ENCODE measurements at places on chromosomes 1 and 21.

DNA sequence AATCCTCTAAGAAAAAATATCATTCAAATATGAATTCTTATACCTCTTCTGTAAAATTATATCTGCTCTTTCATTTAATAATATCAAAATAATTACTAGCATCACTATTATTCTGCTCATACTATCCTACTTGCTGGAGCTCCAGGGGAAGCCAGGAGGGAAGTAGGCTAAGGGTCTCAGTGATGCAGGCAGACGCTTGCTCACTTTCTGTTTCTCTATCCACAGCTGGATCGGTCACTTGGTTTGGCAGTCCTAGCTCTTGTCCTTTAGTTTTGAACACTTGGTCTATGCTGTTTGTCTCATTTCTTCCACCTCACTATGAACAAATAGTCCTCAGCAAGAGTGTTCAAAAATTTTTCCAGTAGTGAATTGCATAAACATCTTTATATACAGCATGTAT, 11.3 kb downstream of the CCDC190 start:
- H3K36me3 ChIP-seq, result no peaks in the 10 kb centered on the region
- DNase-seq, result no peak
- peaks cover 10% of the 10 kb centered on the region for H3K27me3 ChIP-seq
- H3K4me1 ChIP-seq, result no peaks in the 10 kb centered on the region
- H3K4me3 ChIP-seq, result no peak overlapping the region
- no peak overlapping the region for H3K27ac ChIP-seq

DNA sequence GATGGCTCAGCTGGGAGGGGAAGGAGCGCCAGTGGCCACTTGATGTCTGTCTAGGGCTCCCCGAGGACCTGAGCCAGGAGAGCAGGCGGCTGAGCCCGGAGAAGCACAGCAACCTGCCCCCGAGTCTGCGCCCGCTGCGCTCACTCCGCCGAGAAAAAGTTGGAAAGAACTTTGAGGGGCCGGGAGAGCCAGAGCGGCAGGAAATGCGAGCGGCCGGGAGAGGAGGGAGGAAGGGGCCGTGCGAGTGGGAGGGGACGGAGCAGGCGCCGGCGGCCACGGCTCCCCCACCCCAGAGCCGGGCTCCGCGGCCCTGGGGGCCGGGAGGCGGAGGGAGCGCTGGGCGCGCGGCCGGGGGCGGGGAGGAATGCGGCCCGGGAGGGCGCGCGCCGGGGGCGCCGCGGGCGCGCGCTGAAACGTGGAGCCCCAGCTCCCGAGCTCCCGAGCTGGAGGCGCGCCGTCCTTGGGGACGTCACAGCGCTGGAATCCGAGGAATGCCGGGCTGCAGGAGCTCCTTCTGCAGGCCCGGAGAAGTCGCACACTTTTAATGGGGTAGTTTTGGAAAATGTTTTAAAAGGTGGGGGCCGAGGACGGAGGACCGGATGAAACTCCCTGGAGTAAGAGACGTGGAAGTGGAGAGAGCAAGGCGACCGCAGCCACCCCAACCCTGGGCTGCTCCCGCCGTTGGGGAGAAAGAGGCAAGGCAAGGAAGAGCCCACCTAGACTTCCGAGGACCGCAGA, at the start of gene PTPN14:
TSS of gene PTPN14 (minus strand) at position 167 of the 738 bp plus-strand sequence. CDS start 86,799 bp downstream, outside the sequence.
- H3K36me3 ChIP-seq, result peaks cover 17% of the 10 kb centered on the region
- H3K27me3 ChIP-seq, result peaks cover 4% of the 10 kb centered on the region
- peak within 1 kb of the TSS; percentile 87 for H3K27ac ChIP-seq
- peak within 1 kb of the TSS; percentile 93 for H3K4me3 ChIP-seq
- DNase-seq, result peak; percentile 26

DNA sequence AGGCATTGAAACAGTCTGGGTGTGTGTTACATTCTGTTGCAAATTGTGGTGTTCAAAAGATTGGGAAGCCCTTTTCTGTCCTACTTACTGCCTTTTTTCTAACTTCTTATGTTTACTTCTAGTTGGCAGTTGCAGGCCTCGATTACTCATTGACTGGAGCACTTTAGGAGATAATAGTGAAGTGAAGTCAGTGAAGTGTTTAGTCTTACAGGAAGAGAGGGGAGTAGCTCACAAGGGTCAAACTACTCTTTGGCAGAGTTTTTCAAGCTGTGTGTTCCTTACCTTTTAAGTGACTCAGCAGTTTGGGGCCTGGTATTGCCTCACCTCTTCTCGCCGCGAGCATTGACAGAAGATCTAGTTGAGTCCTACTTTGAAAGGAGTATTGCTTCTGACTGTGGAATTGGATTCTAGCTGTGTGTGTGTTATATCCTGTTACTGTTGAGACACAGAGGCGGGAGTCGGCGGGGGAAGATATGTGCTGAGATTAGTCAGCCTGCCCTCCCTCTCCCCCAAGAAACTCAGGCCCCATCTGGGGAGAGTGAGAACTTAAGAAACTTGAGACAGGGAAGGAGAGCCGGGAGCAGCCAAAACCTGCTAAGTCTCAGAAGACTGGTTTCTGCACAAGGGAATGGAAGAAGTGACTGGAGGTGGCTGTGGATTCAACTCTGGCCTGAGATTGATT, 19.3 kb downstream of the AHCYL1 start:
- H3K4me3 ChIP-seq, result peak overlapping the region; percentile 38
- H3K27me3 ChIP-seq, result no peaks in the 10 kb centered on the region
- peaks cover 27% of the 10 kb centered on the region for H3K4me1 ChIP-seq
- H3K27ac ChIP-seq, result peak overlapping the region; percentile 60
- H3K36me3 ChIP-seq, result peaks cover 17% of the 10 kb centered on the region
- no peak for DNase-seq

GRCh38 chr21:33734291-33734690, 92.0 kb downstream of the ITSN1 start:
- H3K27ac ChIP-seq, result no peak overlapping the region
- H3K27me3 ChIP-seq, result no peaks in the 10 kb centered on the region
- no peaks in the 10 kb centered on the region for H3K4me1 ChIP-seq
- H3K4me3 ChIP-seq, result no peak overlapping the region
- no peaks in the 10 kb centered on the region for H3K36me3 ChIP-seq
- DNase-seq, result no peak

- no peaks in the 10 kb centered on the region for H3K27me3 ChIP-seq
- no peak overlapping the region for H3K4me3 ChIP-seq
- H3K36me3 ChIP-seq, result no peaks in the 10 kb centered on the region
- no peak for DNase-seq
- peaks cover 45% of the 10 kb centered on the region for H3K4me1 ChIP-seq
- peak overlapping the region; percentile 2 for H3K27ac ChIP-seq
Observed at GRCh38 chr1:212671342-212672031, 28.2 kb downstream of the BATF3 start.

DNA sequence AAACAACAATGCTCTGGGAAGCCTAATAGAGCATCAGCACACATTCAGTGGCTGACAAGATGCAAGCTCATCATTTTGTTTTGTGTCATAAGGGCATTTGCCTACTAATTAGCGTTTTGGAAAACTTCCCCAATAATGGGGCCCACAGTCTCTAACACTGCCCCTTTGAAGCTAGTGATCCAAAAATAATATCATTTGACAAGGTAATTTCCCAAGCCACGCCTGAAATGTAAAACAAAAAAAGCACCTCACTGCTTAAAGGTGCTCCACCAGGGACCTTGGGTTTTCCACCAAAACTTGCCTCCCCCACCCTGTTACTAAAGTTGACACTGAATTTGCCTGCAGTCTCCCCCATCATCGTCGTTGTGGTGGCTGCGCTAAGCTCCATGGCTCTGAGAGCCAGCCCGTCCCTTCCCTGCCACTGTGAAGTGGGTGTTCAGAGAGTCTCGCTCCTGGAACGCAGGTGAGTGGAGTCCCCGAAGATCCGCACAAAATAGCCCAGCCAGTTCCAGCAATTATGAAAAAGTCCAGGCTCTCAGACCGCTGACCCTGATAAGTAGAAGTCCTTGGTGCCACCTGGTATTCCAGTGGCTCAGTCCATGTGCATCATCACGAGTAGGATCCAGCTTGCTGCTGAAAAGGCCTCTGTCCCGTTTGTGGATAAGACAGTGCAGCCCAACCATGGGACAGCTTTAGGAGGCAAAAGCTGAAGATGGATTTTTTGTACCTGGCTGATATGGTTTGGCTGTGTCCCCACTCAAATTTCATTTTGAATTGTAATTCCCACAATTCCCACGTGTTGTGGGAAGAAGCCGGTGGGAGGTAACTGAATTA, 52.2 kb downstream of the RAB3GAP2 start:
- no peak for DNase-seq
- no peak overlapping the region for H3K27ac ChIP-seq
- peaks cover 10% of the 10 kb centered on the region for H3K36me3 ChIP-seq
- no peaks in the 10 kb centered on the region for H3K27me3 ChIP-seq
- no peak overlapping the region for H3K4me3 ChIP-seq

GRCh38 chr1:83990734-83991133, 8.2 kb downstream of the TTLL7 start:
- no peak overlapping the region for H3K27ac ChIP-seq
- H3K36me3 ChIP-seq, result no peaks in the 10 kb centered on the region
- peaks cover 24% of the 10 kb centered on the region for H3K27me3 ChIP-seq
- H3K4me1 ChIP-seq, result no peaks in the 10 kb centered on the region

- H3K27ac ChIP-seq, result no peak overlapping the region
- peaks cover 31% of the 10 kb centered on the region for H3K4me1 ChIP-seq
- peak overlapping the region; percentile 94 for H3K4me3 ChIP-seq
- no peak for DNase-seq
- H3K27me3 ChIP-seq, result peaks cover 19% of the 10 kb centered on the region
Observed at GRCh38 chr1:210330279-210330866, 1.7 kb downstream of the HHAT start.

DNA sequence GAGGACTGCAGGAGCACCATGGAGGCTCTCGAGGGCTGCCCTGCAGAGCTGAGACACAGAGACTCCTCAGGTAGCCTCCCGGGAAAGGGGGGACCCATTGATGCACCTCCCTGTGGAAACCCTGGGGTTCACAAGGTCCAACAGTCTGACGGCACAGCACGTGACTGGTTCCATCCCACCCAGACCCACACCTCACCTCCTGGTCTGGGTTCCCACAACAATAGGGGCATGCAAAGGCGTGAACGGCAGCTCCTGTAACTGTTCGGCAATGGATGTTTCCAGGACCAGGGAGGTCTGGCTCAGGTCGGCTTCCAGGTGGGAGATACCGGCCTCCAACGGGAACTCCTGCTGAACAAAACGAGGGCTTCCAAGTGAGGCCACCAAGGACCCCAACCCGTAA, 86.8 kb downstream of the NPHP4 start:
- peaks cover 1% of the 10 kb centered on the region for H3K4me1 ChIP-seq
- H3K4me3 ChIP-seq, result no peak overlapping the region
- no peaks in the 10 kb centered on the region for H3K36me3 ChIP-seq
- H3K27ac ChIP-seq, result no peak overlapping the region
- no peak for DNase-seq
- H3K27me3 ChIP-seq, result no peaks in the 10 kb centered on the region

DNA sequence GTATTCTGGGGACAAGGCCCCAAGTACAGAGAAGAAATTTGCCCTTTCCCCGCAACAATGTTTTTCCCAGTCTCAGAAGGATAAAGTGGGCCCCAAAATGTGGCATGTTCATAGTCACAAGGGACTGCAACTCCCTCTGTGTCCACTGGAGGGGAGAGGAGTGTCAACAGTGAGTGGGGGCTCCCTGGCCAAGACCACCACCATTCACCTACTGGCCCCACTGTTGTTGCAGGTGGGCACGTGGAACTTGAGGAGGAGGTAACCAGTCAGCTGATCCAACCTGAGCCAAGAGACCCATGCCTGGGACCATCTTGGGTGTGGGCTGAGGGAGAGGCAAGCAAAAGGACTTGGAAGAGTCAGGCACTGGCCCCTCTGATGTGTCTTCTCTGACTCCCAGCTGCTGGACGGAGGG, 777 bp downstream of the NUDT17 start:
- H3K4me3 ChIP-seq, result no peak overlapping the region
- no peaks in the 10 kb centered on the region for H3K27me3 ChIP-seq
- DNase-seq, result no peak
- H3K36me3 ChIP-seq, result peaks cover 31% of the 10 kb centered on the region
- peak overlapping the region; percentile 19 for H3K27ac ChIP-seq
- peaks cover 5% of the 10 kb centered on the region for H3K4me1 ChIP-seq

GRCh38 chr1:190068304-190068703, 409.4 kb downstream of the BRINP3 start:
- no peaks in the 10 kb centered on the region for H3K36me3 ChIP-seq
- no peaks in the 10 kb centered on the region for H3K4me1 ChIP-seq
- no peak overlapping the region for H3K4me3 ChIP-seq
- DNase-seq, result no peak
- H3K27me3 ChIP-seq, result no peaks in the 10 kb centered on the region

DNA sequence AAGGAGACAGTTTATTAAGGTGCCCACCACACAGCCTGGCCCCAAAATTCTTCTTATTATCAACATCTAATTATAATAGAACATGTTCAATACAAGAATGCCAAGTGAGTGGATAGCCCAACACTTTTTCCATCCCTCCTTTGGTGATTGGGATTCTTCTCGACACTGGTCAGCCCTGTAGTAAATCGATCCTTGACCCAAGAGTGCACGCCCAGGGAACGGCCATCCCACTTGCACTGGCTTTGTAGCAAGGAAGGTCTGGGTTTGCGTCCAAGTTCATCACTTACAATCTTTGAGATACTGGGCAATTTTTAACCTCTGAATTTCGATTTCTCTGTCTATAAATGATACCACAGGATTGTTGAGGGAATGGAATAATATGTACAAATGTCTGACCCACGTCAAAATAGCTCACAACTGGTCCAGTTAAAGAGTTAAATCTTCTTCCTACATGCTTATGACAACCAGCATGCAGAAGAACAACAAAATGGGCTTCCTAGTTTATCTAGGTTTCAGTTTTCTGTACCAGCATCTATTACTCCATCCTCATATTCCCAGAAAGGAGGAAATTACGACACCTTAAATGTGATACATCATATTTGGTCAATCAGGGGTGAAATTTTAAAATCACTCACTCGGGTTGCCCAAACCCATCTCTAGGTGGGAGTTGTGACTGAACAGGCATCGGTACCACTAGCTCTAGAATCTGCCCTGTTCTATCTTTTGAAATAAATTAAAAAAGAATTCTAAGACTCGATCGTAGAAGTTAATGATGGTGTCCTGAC, 161.8 kb downstream of the CLIC6 start:
- no peak overlapping the region for H3K4me3 ChIP-seq
- no peak overlapping the region for H3K27ac ChIP-seq
- DNase-seq, result no peak
- H3K36me3 ChIP-seq, result peaks cover 94% of the 10 kb centered on the region

GRCh38 chr1:80846966-80847365, 953.8 kb upstream of the ADGRL2 start:
- H3K4me1 ChIP-seq, result no peaks in the 10 kb centered on the region
- DNase-seq, result no peak
- no peaks in the 10 kb centered on the region for H3K36me3 ChIP-seq
- H3K27ac ChIP-seq, result no peak overlapping the region

DNA sequence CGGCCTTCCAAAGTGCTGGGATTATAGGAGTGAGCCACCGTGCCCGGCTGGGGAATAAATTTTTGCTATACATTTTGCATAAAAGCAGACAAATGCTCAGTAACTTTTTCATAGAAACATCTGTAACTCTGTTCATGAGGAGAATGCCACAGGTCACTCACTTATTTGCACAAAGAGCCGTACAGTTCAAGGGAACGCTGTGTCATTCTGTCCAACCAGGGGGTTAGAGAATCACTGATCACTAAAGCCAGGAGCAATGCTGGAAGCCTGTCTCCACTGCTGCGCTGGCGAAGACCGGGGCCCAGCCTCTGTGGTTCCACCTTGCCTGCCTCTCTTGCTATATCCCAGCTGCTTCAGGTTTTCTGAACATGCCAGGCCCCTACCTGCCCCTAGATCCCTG, 58.3 kb downstream of the RUNX1 start:
- H3K36me3 ChIP-seq, result peaks cover 26% of the 10 kb centered on the region
- H3K27me3 ChIP-seq, result no peaks in the 10 kb centered on the region
- peaks cover 65% of the 10 kb centered on the region for H3K4me1 ChIP-seq
- no peak for DNase-seq
- no peak overlapping the region for H3K4me3 ChIP-seq
- H3K27ac ChIP-seq, result peak overlapping the region; percentile 47

- no peak overlapping the region for H3K27ac ChIP-seq
- peak; percentile 74 for DNase-seq
- no peaks in the 10 kb centered on the region for H3K36me3 ChIP-seq
- peaks cover 6% of the 10 kb centered on the region for H3K27me3 ChIP-seq
- no peak overlapping the region for H3K4me3 ChIP-seq
- H3K4me1 ChIP-seq, result peaks cover 6% of the 10 kb centered on the region
Observed at GRCh38 chr1:89804642-89805237, 16.1 kb upstream of the LRRC8D start.
